Activated CD8-positive, alpha-beta T cell treated with anti-CD3 and anti-CD28 coated beads, Interleukin-2, amount 10 ng/mL, durations not matched to agents 7 days and 5 days (primary cell): ENCODE measurements at places on chromosomes 5 and 9.
A peak's percentile ranks its signal among the peaks of the same experiment; 100 is the strongest.

DNA sequence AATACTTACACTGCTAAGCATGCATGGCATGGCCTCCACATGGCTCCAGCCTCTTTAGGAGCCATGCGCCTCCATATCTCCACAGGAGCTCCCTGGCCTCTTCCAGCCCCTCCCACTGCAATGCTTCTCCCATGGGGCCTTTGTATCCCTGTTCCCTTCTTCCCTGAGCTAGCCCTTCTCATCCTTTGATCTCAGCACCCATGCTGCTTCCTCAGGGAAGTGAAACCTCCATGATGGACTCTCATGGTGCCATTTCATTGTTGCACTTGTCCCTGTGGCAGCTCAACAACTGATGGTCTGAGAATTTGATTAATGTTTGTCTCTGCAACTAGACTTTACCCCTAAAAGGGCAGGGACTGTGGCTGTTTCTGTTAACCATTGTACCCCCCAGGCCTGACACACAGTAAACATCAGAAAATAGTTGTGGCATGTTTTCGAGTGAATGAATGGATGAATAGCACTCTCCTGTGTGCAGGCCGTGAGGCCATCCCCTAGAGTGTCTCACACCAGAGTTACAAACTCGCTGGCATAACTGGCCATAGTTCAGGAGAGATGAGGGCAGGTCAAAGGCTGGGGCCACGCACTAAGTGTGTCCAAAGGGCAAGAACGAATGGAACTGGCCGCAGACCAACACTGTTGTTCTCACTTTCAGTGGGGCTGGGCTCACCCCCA is 6.6 kb downstream of the IDNK start:
- H3K4me1 ChIP-seq: peaks cover 10% of the 10 kb centered on the region
- no peak overlapping the region for H3K4me3 ChIP-seq
- H3K27ac ChIP-seq: no peak overlapping the region
- H3K27me3 ChIP-seq: no peaks in the 10 kb centered on the region
- peaks cover 18% of the 10 kb centered on the region for H3K36me3 ChIP-seq

GRCh38 chr5:127515693-127516440 is 1.6 kb upstream of the PRRC1 start:
- peaks cover 17% of the 10 kb centered on the region for H3K36me3 ChIP-seq
- no peak overlapping the region for H3K27ac ChIP-seq
- DNase-seq: no peak
- H3K4me1 ChIP-seq: peaks cover 21% of the 10 kb centered on the region
- peaks cover 19% of the 10 kb centered on the region for H3K27me3 ChIP-seq
- H3K4me3 ChIP-seq: no peak overlapping the region

GRCh38 chr9:124320062-124320973 is 62.6 kb downstream of the NEK6 start:
- no peaks in the 10 kb centered on the region for H3K4me1 ChIP-seq
- no peaks in the 10 kb centered on the region for H3K27me3 ChIP-seq
- H3K36me3 ChIP-seq: peaks cover 2% of the 10 kb centered on the region

GRCh38 chr9:137269231-137269772 is 8.2 kb upstream of the TOR4A start:
- no peak overlapping the region for H3K4me3 ChIP-seq
- DNase-seq: no peak
- H3K36me3 ChIP-seq: peaks cover 46% of the 10 kb centered on the region
- H3K27me3 ChIP-seq: no peaks in the 10 kb centered on the region

GRCh38 chr5:17190242-17190778 is 27.1 kb upstream of the BASP1 start:
- no peak overlapping the region for H3K27ac ChIP-seq
- DNase-seq: peak; percentile 28
- H3K4me1 ChIP-seq: no peaks in the 10 kb centered on the region
- H3K27me3 ChIP-seq: no peaks in the 10 kb centered on the region
- no peak overlapping the region for H3K4me3 ChIP-seq
- H3K36me3 ChIP-seq: no peaks in the 10 kb centered on the region
